ENCODE measurements at places on chromosomes 11 and 22.

DNA sequence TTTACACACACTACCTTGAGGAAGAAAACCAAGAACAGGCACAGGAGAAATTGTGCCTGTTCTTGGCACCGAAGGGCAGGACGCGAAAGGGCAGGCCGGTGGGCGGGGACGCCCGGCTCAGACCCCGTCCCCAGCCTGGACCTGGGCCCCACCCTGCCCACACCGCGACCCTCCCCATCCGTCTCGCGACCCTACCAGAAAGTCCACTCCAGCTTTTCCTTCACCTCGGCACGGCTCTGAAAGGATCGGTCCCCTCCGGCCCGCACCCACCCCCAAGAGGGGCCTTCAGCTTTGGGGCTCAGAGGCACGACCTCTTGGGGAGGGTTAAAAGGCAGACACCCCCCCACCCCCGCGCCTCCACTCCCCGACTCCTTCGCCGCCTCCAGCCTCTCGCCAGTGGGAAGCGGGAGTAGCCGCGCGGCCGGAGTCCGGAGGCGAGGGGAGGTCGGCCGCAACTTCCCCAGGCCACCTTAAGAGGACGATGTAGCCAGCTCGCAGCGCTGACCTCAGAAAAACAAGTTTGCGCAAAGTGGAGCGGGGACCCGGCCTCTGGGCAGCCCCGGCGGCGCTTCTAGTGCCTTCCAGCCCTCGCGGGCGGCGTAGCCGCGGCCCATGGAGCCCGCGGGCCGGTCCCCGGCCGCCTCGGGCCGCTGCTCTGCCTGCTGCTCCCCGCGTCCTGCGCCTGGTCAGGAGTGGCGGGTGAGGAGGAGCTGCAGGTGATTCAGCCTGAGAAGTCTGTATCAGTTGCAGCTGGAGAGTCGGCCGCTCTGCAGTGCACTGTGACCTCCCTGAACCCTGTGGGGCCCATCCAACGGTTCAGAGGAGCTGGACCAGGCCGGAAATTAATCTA, 4.4 kb downstream of the SEC14L6 start:
- DNase-seq, result no peak

GRCh38 chr11:123545726-123546270, 108.6 kb downstream of the SCN3B start:
- no peak for DNase-seq

DNA sequence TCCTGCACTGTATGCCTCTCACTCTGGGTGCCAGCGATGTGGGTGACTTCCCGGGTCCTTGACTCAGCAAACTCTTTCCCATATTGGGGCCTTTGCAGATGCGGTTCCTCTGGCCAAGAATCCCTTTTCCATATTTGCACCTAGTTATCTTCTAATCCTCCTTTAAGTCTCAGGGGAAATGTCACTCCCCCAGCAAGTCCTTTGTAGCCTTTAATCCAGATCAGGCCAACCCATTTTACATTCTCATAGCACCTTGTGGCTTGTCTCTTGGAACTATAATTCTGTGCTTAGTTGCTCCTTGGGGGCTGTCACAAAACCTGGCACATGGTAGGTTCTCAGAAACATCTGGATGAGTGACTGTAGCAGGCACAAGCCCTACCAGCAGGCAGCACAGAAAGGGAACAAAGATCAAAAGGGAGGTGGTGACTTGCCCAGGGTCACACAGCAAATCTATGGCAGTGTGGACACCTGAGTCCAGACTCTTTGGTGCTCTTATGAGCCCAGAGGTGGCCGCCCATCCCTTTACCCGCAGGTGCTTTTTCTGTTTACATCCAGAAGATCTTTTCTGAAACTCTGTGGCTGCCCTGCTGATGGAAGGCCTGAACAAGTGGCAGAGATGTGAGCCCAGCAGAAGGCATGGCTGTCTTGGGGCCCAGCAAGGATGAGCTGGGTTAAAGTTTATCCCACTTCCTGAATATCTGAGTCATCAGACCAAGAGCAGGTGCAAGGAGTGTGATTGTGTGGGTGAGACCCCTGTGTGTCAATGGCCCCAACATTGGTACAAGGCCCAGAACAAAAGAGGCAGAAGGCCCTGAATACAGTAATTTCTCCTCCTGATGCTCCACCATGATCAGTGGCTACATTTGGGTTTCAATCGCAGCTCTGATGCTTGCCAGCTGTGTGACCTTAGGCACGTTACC, 78.6 kb upstream of the GRK3 start:
- DNase-seq, result no peak

DNA sequence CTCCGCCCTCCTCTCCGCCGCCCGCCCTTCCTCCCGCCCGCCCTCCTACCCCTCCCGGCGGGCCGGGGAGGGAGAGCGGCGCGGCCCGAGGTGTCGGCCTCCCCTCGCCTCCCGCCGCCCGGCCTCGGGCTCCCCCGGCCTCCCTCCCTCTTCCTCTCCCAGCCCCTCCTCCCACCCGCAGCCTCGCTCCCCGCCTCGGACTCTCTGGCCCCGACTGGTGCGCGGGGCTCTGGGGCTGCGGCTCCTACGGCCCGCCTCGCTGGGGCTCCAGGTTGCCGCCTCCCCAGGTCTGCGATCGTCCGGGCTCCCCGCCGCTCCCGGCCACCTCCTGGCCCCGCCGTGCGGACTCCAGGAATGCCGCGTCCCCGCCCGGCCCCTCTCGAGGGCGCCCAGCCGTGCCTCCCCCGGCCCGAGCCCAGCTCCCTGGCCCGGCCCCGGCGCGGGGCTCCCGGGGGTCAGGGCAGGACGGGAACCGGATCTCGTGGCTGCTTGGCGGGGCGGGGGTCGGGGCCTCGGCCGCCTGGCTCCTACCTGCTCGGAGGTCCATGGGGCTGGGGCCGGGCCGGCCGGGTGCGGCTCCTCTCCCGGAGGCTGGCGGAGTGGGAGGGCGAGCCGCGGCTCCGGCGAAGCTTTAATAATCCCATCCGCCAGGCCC, at the start of gene CLCF1:
CLCF1 (minus strand) TSS at position 606 of the 655 bp plus-strand sequence; CDS start at position 547, 59 bp downstream.
- no peak for DNase-seq

DNA sequence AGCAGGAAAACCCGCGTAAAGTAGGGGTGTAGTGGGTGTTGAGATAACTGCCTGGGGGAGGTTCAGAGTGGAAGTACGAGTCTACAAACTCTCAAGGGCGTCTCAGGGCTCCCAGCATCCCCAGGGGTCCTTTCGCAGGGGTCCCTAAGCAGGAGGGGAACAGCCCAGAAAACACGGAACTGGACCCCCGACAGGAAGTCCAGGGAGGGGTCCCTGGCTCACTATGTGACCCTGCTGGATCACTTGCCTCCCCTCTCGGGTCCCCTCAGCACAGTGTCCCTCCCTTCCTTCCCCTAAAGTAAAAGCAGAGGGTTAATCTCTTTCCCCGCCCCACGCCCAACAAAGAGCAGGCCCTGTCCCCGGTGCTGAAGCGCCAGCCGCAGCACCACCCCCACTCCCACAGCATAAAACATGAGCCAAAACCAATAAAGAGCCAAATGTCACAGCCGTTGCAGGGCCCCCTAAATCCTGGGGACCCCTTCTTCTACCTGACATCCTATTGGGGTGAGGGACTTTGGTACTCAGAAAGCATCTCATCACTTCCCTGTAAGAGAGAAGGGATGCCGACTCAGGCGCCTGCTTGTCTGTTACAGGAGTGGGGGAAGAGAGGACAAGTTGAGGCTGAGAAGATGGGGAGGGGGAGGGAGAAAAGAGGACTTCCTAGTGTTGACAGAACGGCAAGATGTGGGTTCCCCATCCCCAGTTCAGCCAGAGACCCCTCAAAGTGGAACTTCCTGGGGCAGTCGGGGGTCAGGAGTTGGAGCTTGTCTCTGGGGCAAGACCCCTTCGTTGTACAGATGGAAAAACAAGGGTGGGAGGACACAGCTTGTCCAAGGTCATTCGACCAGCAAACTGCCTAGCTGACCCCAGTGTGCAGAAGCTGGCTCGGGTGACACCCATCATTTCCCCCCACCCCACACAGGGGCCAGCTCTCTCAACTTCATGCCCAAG, 1.4 kb upstream of the NEFH start:
- no peak for DNase-seq

- DNase-seq, result no peak
Measured at GRCh38 chr11:33668468-33668825, 32.2 kb downstream of the C11orf91 start.
